Stimulated activated CD8-positive, alpha-beta memory T cell treated with anti-CD3 and anti-CD28 coated beads, Interleukin-2, amount 100 ng/mL, for 1 hour (primary cell): ENCODE measurements at places on chromosomes 3 and 15.

- DNase-seq: no peak
Measured at GRCh38 chr3:98209244-98209643, 42.7 kb downstream of the OR5H15 start.

DNA sequence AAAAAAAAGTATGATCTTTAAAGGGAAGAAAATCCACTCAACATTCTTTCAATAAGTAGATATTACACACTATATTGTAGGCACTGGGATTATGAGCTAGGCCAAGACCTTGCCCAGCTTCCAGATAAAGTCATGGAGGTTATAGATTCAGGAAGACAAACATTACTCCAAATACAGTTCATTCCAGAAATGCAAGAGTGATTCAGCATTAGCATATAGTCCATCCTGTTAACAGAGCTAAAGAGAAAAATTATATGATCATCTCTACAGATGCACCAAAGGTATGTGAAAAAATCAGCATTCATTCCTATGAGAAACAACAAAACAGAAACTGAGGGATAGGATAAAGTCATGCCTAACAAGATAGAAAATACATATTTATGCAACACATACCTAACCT lies 42.1 kb upstream of the NSMCE3 start:
- DNase-seq: no peak

DNA sequence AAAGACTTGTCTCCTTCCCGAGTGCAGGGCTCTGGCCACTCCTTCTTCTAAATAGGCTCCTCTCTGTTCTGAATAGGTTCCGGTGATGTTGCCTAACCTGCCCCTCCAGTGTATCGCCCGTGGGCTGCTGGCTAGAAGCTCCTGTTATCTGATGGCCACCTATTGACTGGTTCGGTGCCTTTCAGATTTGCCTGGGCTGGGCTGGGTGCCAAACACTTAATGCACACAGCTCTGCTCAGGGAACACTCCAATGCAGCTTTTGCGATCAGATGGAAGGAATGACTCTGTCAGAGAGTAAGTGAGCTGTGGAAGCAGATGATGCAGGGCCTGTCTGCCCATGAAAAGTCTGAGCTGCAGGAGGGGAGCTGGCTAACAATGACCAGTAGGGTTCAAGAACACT lies 112.9 kb downstream of the CORO2B start:
- DNase-seq: no peak

DNA sequence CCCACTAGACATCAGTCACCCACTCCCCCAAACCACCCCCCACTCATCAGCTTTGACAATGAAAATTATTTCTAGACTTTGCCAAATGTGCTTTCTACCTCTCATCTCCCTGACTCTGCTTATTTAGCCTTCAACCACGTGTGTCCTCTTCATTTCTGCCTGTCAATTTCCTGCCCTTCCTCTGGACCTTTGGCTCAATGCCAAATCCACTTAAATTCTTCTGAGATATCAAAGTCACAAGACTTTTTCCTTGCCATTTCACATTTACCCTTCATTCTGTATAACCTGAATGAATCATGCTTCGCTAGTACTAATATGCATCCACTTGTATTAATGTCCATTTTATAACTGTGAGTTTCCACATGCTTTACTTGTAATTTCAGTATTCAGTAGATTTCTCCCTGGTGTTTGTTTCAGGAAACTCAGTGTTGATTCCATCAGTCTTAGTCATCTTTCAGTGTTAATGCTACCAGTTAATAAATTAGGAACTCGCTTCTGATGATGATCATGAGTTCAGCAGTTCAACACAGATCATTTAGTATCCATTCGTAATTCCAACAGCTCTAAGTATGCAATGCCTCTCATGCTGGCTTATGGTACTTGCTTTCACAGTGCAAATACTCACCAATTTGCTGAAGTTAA lies 128.2 kb upstream of the OSTN start:
- DNase-seq: no peak

GRCh38 chr3:23754215-23754614 lies 51.5 kb upstream of the UBE2E1 start:
- DNase-seq: no peak

DNA sequence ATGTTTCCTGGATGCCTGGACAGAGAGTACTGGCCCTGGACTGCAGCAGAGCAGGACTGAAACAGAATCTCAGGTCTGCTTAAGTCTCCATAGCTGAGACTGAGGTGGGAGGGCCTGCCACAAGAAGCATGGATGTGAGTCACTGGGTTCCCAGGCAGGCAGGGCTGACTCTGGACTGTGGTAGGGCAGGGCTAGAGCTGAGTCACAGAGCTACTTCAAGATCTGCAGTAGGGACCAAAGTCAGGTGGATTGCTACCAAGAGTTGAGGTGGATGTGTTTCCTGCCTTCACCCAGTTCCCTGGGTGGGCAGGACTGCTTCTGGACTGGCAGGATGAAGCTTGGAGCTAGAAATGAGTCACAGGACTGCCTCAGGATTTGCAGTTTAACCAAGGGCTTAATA lies 282.9 kb downstream of the AGBL1 start:
- no peak for DNase-seq

DNA sequence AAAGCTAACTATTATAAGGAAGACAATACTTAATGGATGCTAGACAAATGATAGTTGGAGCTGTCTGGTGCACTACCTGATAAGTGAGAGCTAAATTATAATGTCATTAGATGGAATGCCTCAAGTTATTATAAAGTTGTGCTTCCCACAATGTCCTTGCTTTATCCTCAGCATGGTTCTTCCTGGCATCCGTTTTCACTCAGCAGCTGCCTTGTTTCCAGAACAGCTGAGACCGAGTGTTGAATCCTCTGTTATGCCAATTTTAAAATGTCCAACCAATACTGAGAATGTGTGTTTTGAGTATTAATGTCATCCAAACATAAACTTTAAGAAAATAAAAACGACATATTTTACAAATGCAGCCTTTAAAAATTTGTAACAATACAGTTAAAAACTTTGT lies 286.7 kb upstream of the SOX2 start:
- DNase-seq: no peak
